ENCODE measurements at places on chromosomes 13 and 19. TPM values are rescaled to one million over a fixed set of nuclear protein-coding genes. Genes with fewer than 3 reads are reported as not detected.

Gene JAK3
- total RNA-seq: 4.0 TPM

Gene C19orf38
- total RNA-seq: 1.7 TPM

Gene SPRY2
- total RNA-seq: 39.5 TPM

Gene MCEMP1
- not detected for total RNA-seq

Gene PSG6
- not detected for total RNA-seq

GRCh38 chr19:41161903-41162302, 31.1 kb upstream of the CYP2S1 start:
- no peak for DNase-seq

- DNase-seq: no peak
These were observed 41.3 kb upstream of the INTS6 start for GRCh38 chr13:51494156-51494555.

All from suprapubic skin (tissue), 4 donors.